Activated CD4-positive, alpha-beta T cell treated with anti-CD3 and anti-CD28 coated beads, Interleukin-2, amount 10 ng/mL, durations not matched to agents 7 days and 5 days (primary cell): ENCODE measurements at places on chromosomes 5 and 9.

DNA sequence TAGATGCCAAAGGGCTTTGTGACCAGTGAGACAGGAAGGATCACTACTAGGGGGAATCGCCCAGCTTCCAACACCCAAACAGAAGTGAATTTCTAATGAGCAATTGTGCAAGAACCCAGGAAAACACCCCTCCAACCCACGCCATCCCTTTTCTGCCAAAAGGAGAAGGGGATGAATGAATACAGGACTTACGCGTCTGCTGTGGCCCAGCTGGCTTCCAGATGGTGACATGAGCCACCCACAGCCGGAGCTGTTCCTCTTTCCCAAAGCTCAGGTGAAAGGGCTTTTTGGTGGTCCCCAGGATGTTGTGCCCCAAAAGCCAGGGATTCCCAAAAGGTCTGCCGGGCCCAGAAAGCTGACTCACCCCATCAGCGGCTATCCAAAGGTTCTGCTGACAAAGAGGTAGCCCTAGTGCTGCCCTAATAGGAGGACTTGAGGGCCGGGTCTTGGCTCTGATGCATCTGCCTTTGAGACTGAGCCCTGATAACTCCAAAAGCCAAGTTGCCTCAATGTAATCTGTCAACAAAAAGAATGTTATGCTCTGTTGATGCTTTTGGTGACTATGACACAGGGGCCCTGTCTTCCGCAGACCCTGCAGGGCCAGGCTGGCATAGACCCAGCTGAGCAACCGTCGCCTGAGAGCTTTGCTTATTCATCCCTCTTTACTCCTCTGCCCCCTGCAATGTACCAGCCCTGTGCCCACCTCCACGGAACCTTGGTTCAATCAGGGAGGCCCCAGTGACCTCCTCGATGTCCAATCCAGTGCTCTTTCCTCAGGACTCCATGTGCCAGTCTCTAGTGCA is 14.5 kb downstream of the GSN start:
- no peak for DNase-seq

- no peak for DNase-seq
Observed at GRCh38 chr5:72871366-72872024, 55.0 kb downstream of the TNPO1 start.

GRCh38 chr9:130998597-130999244 is 10.3 kb upstream of the LAMC3 start:
- DNase-seq: no peak

GRCh38 chr9:69905851-69906250 is 85.2 kb downstream of the CFAP95 start:
- DNase-seq: no peak

- no peak for DNase-seq
Observed at GRCh38 chr9:87529671-87530070, 32.0 kb downstream of the DAPK1 start.

DNA sequence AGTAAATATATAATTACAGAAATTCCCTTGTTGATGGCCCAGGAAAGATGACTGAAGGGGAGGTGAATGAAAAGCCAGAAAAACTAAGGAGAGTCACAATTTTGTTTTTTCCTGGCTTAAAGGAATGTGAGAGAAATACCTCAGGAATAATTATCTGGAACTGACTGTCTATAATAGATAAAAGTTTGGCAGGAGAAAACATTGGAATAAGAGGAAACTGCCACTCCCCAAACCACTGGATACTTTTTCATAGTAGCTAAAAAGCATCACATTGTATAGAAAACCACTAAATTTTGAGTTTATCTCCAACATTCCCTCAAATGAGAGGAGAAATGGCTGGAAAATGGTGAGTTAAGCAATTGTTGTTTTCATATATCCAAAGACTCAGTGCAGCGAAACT is 326.0 kb downstream of the NPR3 start:
- DNase-seq: no peak

GRCh38 chr9:91750343-91750742 is 199.7 kb downstream of the ROR2 start:
- DNase-seq: no peak

DNA sequence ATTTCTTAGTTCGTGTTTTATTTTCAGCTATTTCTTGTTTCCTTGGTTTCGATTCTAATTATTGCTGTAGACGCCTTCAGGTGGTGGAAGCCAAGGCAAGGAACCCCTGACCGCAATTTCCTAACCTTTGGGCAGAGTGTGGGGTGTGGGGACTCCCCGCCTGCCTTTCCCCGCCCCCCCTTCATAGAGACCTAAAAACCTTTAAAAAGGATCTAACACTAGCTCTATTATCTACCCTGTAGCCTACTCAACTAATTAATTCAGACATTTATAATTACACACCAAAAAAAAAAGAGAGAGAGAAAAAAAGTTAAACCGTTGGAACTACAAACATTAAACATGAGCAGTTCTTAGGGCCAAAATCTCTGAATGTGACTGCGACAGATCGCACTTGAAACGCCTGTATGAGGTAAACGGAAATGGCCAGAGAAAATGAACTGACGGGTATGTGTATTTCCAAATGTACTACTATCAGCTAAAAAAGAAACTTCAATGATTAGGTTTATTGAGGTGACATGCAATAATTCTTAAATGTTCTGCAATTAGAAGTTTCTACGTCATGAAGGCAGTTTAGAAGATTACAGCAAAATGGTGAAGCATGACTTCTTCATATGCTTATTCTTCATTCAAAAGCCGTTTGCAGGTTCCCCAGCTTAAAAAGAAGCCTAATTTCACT is 19.0 kb upstream of the FER start:
- DNase-seq: peak; percentile 55

GRCh38 chr9:114681594-114682332 is at the start of gene TEX48:
Gene TEX48 (minus strand): TSS chr9:114682192. CDS start chr9:114671723, 10,469 bp downstream.
- peak; percentile 91 for DNase-seq

GRCh38 chr9:108041551-108041950 is 552.0 kb upstream of the KLF4 start:
- no peak for DNase-seq

- no peak for DNase-seq
Observed at GRCh38 chr5:127840198-127840524, 137.0 kb downstream of the CCDC192 start.

DNA sequence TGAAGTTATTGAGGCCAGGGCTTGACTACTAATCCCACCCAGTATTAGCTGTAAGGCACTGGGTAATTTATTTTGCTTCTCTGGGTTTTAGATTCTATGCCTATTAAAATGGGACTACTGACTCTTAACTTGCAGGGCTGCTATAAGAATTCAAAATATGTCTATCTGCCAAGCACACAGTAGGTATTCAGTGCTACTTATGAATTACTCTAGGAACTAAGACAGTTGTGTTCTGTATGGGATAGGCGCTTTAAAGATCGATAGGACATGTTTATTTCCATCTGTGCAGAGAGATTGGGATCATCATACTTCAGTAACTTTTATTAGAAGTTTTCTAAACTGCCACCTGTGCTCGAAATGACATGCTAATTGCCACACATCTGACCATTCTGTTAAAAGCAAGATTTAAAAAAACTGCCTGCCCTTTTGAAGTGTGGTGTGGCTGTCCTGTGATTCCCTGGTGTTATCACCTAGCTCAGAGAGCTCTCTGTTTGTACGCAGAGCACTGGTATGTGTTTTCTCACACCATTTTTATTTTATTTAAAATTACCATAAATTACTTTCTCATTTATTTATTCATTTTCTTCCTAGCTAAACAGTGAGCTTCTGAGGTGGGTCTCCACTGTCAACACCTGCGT is 58.7 kb downstream of the FYB1 start:
- DNase-seq: no peak

- DNase-seq: peak; percentile 37
Observed at GRCh38 chr9:137286975-137287383, 9.5 kb downstream of the TOR4A start.

GRCh38 chr5:72308853-72309191 is 11.2 kb downstream of the MRPS27 start:
- no peak for DNase-seq

DNA sequence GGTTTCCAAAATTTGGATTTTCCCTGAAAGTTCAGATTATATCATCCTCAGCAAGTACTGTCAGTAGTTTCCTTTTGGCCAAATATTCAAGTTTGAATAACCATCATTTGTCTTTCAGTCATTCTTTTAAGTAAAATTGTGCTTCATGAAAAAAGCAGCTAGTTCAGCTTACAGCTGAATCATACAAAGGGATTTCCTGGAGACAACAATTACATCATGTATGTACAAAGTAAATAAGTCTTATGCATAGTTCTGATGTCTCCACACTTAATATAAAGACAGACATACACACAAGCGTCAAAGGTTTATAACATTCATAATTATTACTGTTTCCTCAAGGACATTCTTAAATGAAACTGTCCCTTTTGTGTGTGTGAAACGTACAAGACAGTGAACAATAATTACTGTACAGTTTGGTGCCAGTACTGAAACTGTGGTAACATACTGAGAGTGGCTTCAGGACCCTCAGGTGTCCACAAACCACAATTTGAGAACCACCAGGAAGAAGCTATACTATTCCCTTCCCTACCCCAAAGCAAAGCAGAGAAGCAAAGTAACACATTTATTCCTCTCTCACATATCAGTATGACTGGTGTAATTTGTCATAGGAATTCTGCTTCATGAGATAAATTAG is 746.6 kb downstream of the TAF11L14 start:
- DNase-seq: no peak

DNA sequence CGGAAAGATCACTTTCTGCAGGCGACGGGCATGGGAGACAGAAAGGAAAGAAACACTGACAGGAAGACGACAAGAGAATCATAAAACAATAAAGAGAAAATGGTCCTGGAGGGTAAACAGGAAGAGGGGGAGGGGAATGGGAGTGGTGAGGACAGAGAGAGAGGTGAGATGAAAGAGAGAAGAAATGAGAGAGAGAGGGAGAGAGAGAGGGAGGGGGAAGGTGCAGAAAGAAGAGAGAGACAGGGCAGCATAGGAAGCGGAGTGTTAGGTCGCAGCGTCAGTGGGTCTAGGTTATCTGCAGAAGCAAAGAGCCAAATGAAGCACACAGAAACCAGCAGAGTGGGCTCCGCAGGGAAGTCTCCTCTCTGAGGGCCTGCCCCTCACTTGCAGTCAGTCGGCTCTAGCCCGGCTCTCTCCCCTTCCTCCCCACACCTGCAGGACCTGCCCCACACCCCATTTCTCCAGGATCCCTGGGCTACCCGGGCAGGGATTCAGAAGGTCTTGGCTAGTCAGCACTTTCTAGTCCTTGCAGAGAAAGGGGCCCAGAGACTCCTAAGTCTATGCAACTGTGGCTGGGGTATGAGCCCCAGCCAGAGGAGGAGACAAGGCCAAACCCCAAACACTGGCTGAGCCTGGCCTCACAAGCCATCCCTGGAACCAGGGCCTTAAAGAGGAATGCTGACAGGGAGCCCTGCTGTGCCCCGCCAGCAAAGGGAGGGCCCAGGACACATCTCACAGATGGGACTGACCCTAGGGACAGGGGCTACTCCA is 29.7 kb upstream of the MEIKIN start:
- DNase-seq: peak; percentile 65

- no peak for DNase-seq
Observed at GRCh38 chr9:84385386-84386040, 45.0 kb upstream of the SLC28A3 start.
